ENCODE measurements at places on chromosomes 3 and 15.

DNA sequence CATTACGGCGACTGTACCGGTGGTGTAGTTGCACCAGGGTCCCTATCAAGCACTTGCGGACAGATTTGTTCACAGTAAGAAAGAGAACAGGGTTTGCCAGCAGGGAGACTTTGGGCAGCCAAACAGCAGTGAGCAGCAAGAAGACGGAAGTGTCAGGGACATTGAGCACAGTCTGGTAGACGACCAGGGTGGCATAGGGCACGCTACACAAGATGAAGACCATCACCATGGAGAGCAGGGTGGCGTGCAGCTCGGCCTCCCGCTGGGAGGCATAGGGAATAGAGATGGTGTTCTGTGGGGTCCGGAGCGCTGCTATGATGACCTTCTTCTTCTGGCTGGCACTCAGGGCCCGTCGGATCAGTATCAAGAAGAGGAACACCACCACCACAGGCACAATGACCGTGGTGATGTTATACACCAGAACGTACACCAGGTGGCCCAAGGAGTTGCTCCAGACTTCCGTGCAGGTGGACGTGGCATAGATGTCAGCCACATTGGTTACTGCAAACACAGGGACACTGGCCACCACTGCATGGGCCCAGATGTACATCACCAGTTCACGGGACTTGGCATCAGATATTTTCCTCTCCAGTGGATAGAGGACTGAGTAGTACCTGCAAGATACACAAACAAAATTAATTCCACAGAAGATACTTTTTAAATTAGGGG, 19.1 kb upstream of the FSIP1 start:
- DNase-seq = peak; percentile 2

DNA sequence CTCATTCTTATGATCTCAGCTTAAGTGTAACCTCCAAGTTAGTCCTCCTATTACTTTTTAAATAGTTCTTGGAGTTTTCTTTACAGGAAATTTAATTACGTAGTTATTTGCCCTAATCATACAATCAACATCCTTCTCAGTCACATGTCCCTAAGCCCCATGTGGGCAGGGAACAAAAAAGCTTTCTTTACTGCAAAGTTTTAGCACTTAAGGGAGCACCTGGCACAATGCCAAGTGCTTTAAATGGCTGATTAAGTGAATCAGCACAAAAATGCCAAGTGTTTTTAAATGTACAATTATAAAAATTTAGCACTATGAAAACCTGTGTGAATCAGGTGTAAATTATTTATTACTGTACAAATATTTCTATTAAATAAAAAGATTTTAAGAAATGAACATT, 445.3 kb downstream of the C3orf38 start:
- no peak for DNase-seq

DNA sequence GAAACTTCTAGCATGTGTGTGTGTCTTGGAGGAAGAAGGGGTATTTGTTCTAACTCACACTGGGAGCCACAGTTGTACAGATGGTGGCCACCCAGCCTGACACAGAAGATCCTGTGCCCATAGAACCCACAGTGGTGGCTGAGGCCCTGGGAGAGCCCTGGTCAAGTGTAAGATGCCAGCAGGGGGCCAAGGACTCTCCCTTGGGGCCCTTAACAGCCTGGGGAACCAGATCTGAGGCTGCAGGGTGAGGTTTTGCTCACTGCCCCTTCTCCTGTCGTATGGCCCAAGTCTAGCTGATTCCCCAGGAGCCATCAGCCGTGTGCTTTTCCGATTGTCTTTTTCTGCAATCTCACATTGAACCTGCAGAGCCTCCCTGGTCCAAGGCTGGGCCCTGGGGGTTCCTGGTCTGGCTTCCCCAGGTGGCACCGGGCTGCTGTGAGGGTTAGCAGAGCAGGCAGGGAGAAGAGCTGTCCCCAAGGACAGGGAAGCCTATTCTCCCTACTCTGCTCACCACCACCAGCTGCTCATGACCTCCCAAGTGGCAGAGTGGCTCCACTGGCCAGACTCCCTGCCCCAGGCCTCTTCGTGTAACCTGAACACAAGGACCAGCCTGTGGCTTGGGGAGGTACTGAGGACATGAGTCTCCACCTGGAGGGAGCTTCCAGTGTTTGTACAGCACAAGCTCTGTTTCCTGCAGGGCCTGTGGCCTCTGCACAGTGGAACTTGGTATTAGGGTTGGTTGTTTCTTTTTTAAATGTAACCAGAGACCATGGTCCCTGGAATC, 51.9 kb downstream of the CA12 start:
- DNase-seq = no peak

DNA sequence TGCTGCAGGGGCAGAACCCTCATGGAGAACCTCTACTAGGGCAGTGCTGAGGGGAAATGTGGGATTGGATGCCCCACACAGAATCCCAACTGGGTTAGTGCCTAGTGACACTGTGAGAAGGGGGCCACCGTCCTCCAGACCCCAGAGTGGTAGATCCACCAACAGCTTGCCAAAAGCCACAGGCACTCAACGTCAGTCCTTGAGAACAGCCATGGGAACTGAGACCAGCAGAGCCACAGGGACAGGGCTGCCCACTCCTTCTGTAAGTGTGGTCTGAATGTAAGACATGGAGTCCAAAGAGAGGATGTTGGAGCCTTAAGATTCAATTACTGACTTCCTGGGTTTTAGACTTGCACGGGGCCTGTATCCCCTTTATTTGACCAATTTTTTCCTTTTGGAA, 1451.5 kb downstream of the SI start:
- DNase-seq = no peak

- peak; percentile 42 for DNase-seq
These were observed 87.5 kb upstream of the PLXNA1 start for GRCh38 chr3:126895178-126896066.

DNA sequence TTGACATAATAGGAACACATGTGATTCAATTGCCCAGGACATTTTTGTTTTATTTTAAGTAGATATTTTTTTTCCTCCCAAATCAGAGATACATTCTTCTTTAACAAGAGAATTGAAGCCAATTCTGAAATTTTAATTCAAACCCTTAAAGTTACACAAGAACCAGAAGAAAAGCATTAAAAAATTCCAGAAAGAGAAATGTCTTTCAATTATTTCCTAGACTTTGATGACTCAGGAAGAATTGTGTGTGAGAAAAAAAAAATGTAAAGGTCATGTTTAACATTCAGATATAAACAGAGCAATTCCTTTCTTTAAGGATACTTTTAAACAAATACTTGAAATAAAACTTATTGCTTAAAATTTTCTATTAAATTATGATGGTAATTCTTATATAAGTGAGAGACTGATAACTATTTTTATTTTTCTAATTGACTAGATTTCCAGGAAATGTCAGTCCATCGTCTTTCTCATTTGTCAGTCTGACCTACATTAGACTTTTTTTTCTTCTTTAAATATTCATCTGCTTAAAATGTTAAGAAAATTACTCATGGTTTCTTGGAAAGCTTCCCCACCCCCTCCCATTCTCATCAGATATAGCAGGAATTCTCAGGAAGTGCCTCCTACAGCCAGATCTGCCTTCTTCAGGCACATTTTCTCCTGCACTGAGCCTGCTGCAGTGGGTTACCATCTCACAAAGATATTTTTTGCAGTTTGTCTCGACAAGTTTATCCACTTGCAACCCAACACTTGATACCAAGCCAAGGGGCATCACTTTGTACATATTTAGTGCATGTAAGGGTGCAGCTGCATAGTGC, 261.8 kb upstream of the CBLB start:
- no peak for DNase-seq

- DNase-seq = no peak
These were observed 10.1 kb downstream of the ITGA11 start for GRCh38 chr15:68421798-68422402.

GRCh38 chr3:43531835-43532234, 90.0 kb downstream of the ANO10 start:
- no peak for DNase-seq

GRCh38 chr3:175187586-175187985, 328.5 kb downstream of the NAALADL2 start:
- DNase-seq = peak; percentile 98

DNA sequence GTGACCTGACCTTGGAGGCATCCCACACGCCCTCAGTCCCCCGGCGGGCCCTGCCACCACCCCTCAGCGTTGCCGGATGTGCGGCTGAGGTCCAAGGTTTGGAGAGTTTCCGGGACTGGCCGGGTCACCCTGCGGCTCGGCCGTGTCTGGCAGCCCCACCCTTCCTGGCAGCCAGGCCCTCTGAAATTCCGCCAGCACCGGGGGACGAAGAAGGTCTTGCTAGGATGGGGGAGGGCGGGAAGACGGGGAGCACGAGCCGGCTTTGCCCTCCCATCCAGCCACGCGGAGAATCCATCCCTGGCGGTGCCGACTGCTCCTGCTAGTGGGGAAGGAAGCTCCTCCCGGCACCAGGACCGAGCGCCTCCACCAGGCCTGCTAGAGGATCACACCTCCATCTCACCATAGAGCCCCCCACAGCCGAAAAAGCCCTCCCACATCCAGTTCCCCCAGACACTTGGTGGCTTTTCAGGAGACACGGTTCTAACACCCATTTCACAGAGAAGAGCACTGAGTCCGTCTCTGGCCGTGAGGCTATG, 81.5 kb downstream of the CPN2 start:
- DNase-seq = no peak

DNA sequence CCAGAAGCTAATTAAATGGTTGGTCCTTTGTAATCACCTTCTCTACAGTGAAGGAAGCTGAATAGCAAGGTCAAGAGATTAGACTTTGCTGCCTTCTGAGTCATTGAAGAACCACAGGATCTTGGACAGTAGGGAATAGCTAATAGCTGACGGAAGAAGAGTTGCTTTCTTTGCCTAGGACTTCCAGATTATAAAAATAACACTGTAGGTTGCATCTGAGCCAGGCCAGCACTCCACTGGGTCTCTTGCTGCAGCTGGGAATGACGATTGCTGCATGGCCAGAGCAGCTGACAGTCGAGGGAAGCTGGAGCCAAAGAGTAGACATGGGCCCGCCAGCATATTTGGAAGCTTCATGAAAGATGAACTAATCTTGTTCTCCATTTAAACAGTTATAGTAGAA, 81.5 kb upstream of the KCNMB2 start:
- DNase-seq = no peak

DNA sequence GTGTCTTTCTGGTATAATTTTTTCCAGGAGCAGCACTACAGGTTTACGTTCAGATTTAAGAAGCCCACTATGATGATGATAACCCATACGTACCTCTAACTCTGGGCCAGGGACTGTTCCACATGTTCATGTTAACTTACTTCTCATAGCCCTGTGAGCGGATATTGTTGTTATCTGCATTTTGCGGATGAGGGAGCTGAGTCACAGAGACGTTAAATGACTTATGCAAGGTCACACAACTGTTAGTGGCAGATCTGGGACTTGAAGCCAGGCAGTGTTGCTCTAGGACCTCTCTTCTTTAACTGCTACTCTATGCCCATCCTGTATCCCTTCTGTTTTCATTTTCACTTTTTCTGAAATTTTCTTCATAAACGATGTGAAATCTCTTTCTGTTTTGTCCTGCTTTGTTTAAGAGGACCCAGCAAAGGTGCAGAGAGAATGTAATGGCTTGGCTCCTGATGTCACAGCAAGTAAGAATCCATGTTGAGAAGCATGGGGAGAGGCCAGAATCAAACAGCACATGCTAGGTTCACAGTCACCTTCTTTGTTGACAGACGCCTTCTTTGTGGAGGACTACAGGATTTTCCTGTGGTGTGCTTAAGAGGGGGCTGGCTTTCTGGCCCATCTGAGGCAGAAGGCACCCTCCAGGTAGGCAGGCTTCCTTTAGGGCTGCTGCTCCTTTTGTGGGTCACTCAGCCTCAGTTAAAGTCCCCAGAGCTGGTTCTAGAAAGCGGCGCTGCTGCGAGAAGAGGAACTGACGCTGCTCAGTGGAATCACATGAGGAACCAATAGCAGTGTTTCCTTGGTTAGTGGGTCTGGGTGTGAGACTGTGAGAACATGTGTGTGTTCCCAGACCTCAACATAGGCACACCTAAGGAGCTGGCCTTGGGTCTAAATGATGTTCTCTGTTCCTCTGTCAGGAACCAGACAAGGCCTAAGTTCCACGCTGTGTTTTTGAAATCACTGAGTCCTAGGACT, 121.6 kb downstream of the TMEM108 start:
- DNase-seq = no peak

DNA sequence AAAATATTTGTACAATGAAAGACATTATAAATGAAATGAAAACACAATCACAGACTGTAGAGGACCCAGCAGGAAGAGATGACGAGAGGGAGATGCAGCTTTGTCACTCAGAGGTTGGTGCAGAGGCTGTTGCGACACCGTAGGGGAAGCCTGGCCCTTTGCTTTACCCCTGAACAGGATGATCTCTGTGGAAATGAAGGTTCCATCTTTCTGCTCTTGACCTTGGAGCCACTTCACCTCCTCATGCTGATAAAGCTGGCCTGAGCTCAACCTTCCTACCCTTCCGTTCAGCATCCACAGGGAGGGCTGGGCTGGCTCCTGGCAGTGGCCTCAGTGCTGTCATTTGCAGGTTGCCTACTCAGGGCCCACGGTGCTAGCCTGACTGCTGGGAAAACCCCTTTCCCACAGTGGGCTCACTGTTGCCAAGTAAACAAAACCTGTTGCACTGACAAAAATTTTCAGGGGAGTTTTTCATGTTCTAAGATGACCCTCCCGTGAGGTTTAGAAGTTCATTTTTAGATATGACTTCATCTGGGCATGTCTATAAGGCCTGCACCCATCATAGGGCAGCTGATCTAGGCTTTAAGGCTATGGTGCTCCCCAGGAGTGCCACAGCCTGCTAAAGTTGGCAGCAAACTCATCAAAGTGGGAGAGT, 3.0 kb upstream of the CD80 start:
- DNase-seq = no peak

- DNase-seq = no peak
These were observed 44.8 kb downstream of the LEO1 start for GRCh38 chr15:51926809-51927208.

GRCh38 chr3:169308654-169309250, 354.8 kb downstream of the MECOM start:
- DNase-seq = no peak

- DNase-seq = no peak
These were observed 223.2 kb downstream of the MTHFS start for GRCh38 chr15:79673416-79674123.

- DNase-seq = no peak
These were observed 61.4 kb downstream of the UMPS start for GRCh38 chr3:124791639-124792151.

- DNase-seq = peak; percentile 1
These were observed 105.4 kb downstream of the PTPRG start for GRCh38 chr3:61666615-61667330.

DNA sequence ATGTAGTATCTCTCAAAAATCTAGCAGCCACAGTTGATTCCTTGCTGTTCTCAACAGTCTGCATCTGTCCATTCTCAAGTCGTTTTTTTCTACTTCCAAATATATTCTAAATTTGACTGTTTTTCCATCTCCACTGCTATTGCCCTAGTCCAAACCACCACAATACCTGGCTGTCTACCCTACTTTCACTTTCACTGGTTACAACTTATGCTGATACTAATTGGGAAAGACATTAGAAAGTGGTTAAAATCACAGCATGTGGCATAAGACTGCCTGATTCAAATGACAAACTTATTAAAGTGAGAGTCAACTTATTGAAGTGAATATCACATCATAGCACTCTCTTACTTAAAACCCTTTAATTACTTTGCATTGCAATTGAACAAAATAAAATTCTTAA, 72.6 kb downstream of the CHST2 start:
- DNase-seq = no peak

- no peak for DNase-seq
These were observed 2.2 kb upstream of the CD276 start for GRCh38 chr15:73681856-73682599.

GRCh38 chr3:36409862-36410261, 29.6 kb downstream of the STAC start:
- DNase-seq = no peak

GRCh38 chr3:42755681-42756578, 17.1 kb downstream of the CCDC13 start:
- DNase-seq = no peak

All from NCI-H1105 treated with DMSO at 0.1 percent for 48 hours (cell line).